ENCODE measurements at places on chromosomes 13 and 19. TPM values are rescaled to one million over a fixed set of nuclear protein-coding genes. Genes with fewer than 3 reads are reported as not detected.

GRCh38 chr13:40148101-40148500 is 492.6 kb downstream of the COG6 start:
- no peak for DNase-seq

DNA sequence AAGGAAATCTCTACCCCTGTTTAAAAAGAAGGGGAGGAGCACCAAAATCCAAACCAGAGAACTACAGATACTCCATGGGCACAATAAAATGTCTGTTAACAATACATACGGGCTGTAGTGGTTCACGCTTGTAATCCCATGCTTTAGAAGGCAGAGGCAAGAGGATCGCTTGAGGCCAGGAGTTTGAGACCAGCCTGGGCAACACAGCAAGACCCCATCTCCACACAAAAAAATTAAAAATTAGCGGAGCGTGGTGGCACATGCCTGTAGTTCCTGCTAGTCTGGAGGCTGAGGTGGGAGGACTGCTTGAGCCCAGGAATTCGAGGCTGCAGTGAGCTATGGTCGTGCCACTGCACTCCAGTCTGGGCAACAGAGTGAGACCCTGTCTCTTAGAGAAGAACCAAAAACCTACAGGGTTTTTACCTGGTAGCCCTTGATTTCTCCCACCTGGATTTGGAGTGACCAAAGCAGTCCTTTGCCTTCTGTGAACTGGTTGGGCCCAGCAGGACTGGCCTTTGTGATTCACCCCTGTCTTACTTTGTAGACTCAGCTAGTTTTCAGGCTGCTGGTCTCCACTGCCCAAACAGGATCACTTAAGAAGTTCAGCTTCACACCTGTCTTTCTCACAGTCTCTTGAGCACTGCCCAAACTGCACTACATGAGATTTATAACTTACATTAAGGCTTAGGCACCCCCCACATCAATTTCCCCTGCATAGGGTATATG is 38.7 kb upstream of the FLT1 start:
- no peak for DNase-seq

Gene CEACAM20
- total RNA-seq = not detected

GRCh38 chr13:57673197-57673596 is 41.7 kb downstream of the PCDH17 start:
- no peak for DNase-seq

Gene ZNF296
- total RNA-seq = 3.7 TPM

GRCh38 chr19:801861-802497 is 4.7 kb downstream of the PTBP1 start:
- no peak for DNase-seq

DNA sequence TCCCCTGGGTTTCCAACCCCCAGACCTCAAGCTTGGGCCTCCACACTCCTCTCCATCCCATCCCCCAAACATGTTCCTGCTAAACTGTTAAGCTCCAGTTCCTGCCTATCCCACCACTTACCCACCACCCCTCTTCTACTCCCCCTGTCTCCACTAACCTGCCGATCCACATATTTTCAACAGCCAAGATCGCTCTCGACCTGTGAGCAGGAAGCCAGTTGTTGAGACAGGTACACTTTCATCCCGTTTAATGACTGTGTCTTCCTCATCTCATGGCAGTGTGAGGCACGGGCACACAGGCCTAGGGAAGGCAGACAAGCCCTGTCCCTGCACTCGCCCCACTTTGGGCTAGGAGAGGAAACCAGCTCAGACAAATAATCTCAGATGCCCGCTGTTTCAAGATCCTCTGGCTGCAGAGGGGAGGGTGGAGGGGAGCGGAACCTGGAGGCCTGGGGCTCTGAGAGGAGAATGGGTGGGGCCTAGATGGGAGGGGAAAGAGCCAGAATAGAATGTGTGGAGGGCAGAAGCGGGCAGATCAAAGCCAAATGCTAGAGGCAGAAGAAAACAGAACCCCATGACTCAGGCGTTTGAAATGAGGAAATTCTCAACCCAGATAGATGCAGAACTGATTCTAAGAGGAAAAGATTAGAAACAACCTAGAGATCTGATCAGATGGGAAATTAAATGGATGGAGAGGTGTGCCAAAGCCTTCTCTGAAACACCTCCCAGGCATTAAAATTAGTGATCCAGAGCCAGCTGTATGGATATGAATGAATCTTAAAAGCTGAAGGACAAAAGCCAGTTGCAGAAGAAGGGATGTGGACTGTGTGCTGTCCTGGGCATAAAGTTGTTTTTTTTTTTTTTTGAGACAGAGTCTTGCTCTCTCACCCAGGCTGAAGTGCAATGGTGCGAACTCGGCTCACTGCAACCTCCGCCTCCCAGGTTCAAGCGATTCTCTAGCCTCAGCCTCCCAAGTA is 16.9 kb upstream of the CYP2S1 start:
- DNase-seq = peak; percentile 57

GRCh38 chr19:50181121-50181520 is 18.0 kb upstream of the IZUMO2 start:
- DNase-seq = no peak

- DNase-seq = no peak
Measured at GRCh38 chr19:1947651-1948209, 6.8 kb downstream of the CSNK1G2 start.

Gene PTPRH
- 77.8 TPM for total RNA-seq

- no peak for DNase-seq
Measured at GRCh38 chr13:44434766-44435141, 61.1 kb downstream of the SERP2 start.

Gene PSG1
- not detected for total RNA-seq

GRCh38 chr13:111598747-111599146 is 278.3 kb downstream of the TEX29 start:
- no peak for DNase-seq

Gene ZNF846
- 12.3 TPM for total RNA-seq

Gene ZNF844
- 15.3 TPM for total RNA-seq

- no peak for DNase-seq
Measured at GRCh38 chr19:5127717-5128116, 158.8 kb downstream of the KDM4B start.

DNA sequence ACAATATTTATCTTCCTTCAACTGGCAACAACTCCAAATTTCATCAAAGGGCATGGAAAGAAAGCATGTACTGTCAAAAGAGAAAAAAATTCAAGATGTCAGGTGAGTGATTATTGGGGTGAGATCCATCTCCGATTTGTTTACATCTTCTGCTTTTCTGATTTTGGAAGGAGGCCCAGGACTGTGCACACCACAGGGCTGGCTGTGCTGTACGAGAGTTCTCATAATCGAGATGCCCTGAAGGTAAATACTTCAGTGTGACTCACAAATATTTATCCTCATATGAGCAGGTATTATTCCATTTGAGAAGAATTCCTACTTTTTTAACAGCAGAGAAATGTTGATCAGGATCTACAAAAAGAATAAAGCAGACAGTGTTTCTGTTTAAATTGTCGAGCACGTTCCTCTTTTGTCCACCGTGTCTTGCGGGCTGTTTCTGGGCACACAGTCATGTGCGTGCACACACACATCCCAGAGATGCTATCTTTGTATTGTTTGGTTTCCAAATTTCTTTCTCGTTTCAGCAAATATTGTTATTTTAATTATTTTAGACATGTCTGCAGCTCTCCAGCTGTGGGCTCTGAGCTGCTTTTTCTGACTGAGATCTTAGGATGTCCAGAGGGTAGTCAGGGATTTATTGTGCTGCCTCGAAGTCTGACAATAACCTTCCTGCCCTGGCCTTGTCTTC is 103.8 kb downstream of the KL start:
- no peak for DNase-seq

Gene CABP5
- total RNA-seq = not detected

DNA sequence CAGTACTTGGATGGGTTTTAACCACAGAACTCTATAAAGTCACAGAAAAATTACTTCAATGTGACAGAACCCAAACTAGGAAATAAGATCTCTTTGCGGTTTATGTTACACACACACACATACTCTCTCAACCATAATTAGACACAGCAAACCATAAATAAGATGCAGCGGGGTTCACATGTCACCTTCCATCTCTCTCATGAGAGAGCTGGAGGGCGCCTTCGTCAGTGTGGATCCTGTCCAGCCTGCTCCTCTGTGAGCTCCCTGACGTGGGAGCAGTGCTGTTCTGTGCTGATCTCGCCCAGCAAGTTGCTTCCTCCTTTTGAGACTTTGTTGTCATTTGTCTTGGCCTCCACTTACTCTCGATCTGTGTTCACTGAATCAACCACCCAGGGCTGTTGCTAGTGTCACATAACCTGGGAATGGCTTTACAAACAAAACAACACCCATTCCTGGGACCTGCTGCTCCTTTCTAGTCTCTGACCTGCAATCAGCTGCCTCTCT is 204.9 kb upstream of the KL start:
- peak; percentile 30 for DNase-seq

Gene APOC4
- not detected for total RNA-seq

Gene PEG3
- total RNA-seq = 0.80 TPM

DNA sequence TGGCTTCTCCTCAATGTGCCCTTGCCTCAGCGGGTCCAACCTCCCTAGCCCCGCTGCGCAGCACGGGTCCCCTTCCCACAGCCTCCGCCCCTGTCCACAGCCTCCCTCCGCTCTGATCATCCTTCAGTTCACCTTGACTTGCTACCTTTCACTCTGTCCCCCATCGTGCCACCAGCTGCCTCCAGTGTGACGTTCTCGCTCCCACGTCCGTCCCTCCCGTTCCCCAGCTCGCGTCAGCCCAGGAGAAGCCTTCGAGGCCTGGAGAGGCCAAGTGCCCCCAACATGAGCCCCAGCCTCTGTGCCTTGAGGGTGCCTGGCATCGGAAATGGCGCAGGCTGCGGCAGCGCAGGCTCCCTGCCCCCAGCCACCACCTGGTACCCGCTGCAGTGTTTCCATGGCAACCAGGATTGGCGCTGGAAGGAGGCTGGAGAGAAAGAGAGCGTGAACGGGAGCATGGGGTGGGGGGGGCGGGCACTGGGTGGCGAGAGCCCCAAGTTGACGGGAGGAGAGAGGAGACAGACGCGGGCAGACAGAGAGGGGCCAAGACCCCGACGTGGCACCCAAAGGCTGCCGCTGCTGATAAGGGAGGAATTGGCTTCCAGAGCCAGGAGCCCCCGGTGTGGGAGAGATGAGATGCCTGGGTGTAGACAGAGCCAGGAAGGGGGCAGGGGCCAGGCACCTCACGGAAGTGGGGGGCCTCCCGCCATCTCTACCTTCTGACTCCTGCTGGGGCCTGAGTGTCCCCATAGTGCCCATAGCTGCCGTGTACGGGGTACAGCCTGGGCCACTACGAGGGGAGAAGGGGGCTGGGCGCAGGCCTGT is 844 bp upstream of the ASPDH start:
- no peak for DNase-seq

DNA sequence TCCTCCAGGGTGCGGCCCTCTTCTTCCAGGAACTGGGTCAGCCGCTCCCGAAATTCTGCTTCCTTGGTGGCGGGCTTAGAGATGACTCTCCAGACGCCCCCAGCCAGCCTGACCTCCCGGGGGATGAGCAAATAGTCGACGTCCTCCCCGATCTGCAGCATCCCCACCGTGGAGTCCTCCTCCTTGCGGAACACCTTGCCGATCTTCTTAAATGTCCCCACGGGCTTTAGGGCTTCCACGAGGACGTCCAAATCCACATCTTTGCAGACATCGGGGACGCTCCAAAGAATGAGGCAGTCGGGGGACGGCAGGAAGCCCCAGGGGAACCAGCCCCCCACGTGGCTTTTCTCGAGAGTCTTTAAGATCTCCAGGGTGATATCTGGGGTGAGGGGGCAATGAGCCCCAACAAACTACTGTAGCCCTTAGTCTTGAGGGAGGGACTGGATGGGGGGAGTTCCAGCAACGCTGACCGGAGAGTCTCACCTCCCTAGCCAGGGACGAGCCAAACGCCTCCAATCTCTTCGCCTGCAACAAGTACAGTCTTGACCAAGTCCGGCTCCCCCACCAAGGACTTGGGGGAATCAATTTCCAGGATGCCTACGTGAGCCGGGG is 608 bp downstream of the CCDC8 start:
- no peak for DNase-seq

Gene ZNF112
- 0.37 TPM for total RNA-seq

DNA sequence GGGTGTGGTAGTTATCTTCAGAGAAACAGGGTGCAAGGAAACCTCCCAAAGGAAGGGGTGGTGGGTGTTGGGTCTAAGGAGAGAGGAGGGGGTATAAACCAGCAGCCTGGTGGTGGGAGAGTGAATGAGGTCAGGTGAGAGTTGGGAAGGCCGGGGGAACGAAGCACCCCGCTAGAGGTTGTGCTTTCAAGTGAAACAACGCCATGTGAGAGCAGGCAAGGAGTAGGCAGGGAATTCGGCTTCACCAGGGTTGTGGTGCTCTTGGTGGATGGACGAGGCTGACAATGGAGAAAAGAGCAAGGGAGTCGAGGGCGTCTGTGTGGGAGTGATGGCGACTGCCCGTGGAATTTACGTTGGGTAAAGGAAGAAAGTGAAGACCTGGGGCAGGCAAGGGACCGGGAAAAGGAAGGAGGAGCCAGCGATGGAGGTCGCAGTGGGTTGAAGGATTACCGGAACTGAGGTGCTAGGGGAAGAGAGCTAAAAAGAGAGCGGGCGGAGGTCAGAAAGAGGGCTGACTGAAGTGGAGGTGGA is 2.1 kb upstream of the MLNR start:
- no peak for DNase-seq

DNA sequence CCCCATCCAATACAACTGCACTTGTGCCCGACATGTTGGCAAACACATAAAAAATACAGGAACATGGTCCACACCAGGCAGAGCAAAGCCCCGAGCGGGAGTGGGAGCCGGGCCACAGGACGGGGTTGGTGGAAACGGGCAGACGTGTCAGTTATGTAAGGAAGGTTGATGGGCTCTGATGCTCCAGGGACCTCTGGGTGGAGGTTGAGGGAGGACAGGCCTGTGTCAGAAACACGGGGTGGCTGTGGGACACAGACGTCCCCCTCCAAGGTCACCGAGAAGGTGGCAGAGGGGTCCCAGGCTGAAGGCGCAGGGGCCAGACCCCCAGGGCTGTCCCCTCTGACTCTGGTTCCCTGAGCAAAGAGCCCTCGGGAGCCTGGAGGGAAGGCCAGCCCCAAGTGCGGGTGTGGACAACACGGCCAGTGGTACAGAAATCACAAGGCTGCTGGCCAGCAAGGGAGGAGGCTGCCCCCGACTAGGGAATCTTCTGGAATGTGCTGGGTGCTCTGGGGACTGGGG is 31.4 kb upstream of the C13orf46 start:
- no peak for DNase-seq

DNA sequence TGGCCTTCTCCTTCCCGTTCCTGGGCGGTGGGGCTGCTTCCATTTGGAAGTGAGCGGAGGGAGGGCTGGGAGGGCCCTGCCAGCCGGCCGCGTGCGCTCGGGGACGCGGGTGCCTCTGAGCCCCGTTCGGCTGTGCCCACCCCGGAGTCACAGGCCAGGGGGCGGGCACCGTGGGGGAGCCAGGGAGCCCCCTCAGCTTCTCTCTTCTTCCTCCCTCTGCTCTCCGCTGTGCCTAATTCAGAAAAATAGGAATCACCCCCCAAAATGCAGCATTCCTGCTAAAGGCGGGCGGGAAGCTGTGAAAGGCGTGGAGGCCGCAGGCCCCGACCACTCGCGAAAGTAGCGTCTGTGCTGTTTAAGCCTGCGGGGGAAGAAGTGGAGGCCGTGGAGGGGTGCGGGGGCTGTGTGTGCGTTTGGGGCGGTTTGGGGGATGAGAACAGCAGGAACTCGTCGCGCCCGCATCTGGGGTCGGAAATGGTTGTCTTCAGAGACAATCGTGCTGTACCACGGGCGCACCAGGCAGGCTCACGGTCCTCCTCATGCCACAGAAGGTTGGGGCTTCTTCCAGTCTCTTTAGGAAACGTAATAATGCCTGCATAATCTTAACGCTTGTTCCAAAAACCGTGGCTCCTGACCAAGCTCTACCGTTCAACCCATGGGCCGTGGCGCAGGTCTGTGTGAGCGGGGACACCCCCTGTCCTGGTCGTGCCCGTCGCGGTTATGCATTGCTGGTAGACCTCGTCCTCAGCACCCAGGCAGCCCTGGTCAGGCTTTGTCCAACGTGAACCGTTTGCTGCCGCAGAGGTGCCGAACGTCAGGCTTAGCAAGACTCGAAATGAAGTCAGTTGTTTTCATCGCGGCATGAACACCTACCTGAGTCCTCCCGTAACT is 110.4 kb upstream of the SOX1 start:
- DNase-seq = no peak

Gene KLK11
- not detected for total RNA-seq
